NCI-H82 (cell line): ENCODE measurements at places on chromosomes 5 and 9.
A peak's percentile ranks its signal among the peaks of the same experiment; 100 is the strongest.

DNA sequence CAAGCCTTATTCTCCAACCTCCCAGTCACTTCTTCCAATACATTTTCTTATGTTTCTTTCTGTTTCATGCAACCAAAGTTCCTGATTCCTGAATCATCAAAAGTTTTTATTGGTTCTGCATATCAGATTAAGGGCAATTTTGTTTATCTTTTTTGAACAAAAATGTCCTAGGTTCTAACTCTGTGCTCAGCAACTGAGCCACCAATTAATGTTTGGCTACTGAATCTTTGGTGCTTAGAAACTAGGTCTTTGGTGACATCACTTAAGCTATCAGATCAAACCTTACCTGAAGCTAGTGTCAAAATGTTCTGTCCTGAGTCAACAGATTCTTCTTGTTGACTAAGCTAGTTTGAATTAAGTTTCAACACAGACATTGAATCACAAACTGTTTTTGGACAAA lies 56.1 kb downstream of the FGF18 start:
- DNase-seq: no peak

GRCh38 chr9:129983891-129984290 lies 59.1 kb downstream of the FNBP1 start:
- DNase-seq: no peak

- no peak for DNase-seq
Observed at GRCh38 chr9:21502586-21502985, 20.5 kb upstream of the IFNE start.

GRCh38 chr9:93950619-93951601 lies 4.2 kb downstream of the BARX1 start:
- DNase-seq: peak; percentile 22

DNA sequence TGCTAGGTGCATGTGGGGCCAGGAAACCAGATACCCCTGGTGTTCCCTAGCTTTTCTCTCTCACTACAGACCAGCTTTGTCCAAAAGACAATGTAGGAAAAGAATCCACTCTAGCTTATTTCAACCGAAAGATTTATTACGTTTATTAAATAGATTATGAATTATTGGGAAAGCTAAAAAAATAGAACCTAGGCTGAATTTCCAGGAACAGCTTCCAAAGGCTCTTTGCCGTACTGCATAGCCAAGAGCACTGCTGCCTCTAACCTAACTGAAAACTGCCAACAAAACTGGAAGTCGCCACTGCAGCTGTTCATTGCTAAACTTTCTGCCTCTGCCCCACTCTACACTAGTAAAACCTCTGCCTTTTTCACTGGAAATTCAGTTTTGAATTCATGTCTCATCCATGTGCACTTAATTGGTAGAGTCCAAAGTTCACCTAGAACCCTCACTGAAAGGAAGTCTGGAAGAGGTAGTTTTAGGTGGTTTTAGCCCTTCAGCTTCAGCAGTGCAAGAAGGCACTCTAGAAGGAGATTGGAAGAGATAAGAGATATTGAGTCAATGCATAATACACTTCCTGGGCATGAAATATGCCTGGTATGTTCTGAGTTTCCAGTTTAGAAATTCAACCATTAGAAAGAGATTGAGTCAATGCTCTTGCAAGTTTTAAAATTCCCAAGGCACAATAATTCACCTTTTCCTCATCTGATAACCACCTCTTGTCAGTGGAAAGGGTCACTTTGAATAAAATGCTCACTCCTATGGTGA lies 927.9 kb downstream of the MAT2B start:
- DNase-seq: no peak

DNA sequence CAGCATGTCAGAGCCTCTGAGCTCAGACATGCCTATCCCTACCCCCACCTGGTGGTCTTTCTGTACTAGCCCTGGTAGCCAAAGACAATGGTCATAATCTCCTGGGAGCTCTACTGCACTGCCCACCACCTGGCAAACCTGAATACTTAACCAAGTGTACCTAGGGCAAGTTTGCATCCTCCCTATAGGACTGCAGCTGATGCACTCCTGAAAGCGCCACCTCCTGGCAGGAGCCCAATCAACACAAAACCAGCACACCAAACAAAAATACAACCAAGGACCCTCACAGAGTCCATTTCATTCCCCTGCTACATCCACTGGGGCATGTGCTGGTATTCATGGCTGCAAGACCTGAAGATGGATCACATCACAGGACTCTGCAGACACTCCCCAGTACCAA lies 14.8 kb upstream of the FAM174A start:
- DNase-seq: no peak

- no peak for DNase-seq
Observed at GRCh38 chr9:117873664-117874063, 169.5 kb downstream of the TLR4 start.

DNA sequence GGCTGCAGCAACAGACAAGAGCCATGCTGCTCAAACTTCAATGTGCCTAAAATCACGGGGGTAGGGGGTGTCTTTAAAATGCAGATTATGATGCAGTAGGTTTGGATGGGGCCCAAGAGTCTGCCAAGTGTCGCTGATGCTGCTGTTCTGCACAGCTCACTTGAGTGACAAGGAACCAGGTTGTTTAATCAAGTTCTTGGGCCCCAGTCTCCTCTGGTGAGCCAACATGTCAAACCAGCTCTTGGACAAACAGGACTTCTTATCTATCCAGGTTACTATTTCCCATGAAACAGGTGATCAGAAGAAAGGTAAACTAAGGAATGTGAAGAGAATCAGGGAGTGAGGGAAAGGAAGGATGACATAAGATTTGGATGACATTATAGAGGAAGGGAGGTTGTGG lies 78.0 kb downstream of the APBA1 start:
- DNase-seq: no peak

GRCh38 chr5:123207852-123208251 lies 118.8 kb downstream of the PRDM6 start:
- no peak for DNase-seq

DNA sequence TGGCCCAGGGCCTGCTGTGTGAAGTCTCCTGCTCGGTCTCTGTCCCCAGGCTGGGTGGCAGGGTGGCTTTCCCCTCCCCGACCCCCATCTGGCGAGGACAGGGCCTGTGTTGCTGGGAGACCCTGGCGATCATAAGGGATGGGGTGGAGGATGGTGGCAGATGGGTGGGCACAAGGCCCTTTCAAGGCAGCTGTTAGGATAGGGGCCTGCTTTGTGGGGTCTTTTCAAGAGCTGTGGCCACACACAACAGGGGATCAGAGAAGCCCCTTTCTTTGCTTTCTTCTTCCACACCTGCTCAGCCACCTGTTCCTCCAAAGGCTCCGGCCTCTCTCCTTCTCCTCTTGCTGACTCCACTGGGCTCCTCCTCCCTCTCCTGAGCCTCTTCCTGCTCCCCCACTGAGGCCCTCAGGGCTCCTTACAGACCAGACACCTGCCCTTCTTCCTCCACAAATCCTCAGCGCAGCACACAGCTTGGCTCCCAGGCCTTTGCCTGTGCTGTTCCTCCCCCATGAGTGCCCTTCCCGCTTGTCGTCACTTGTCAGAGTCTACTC lies 15.0 kb upstream of the NEURL1B start:
- peak; percentile 11 for DNase-seq

- DNase-seq: no peak
Observed at GRCh38 chr5:149710575-149710974, 19.5 kb upstream of the PPARGC1B start.

- DNase-seq: peak; percentile 9
Observed at GRCh38 chr5:84113246-84114105, 271.2 kb downstream of the EDIL3 start.

GRCh38 chr9:82284758-82285157 lies 296.2 kb downstream of the SPATA31D1 start:
- no peak for DNase-seq

GRCh38 chr9:80878556-80878955 lies 810.8 kb downstream of the TLE1 start:
- DNase-seq: no peak

GRCh38 chr5:33905381-33905780 lies 13.6 kb upstream of the ADAMTS12 start:
- DNase-seq: no peak

DNA sequence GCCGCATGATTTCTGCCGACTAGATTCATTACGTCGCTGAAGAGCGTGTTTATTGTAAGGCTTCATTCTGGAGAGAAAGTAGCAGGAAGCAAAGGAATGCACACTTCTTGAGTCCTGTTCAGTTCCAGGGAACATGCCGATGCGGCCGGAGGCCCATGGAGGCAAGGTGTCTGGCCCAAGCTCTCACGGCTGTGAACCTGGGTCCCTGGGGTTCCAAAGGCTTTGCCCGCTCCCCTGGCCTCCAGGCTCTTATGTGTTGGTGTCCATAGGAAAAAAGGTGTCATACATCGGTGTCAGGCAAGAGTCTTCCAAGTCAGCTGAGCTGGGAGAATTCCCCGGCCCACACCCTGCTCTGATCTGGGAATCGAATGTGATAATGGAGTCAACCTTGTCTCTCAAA lies 64.7 kb downstream of the WWC1 start:
- DNase-seq: no peak

DNA sequence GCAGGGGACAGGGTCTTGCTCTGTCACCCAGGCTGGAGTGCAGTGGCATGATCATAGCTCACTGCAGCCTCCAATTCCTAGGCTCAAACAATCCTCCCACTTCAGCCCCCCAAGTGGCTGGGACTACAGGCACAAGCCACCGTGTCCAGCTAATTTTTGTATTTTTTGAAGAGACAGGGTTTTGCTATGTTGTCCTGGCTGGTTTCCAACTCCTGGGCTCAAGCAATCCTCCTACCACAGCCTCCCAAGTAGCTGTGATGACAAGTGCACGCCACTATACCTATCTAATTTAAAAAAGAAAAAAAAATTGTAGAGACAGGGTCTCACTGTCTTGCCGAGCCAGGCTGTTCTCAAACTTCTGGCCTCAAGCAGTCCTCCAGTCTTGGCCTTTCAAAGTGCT lies 31.6 kb upstream of the LECT2 start:
- no peak for DNase-seq

DNA sequence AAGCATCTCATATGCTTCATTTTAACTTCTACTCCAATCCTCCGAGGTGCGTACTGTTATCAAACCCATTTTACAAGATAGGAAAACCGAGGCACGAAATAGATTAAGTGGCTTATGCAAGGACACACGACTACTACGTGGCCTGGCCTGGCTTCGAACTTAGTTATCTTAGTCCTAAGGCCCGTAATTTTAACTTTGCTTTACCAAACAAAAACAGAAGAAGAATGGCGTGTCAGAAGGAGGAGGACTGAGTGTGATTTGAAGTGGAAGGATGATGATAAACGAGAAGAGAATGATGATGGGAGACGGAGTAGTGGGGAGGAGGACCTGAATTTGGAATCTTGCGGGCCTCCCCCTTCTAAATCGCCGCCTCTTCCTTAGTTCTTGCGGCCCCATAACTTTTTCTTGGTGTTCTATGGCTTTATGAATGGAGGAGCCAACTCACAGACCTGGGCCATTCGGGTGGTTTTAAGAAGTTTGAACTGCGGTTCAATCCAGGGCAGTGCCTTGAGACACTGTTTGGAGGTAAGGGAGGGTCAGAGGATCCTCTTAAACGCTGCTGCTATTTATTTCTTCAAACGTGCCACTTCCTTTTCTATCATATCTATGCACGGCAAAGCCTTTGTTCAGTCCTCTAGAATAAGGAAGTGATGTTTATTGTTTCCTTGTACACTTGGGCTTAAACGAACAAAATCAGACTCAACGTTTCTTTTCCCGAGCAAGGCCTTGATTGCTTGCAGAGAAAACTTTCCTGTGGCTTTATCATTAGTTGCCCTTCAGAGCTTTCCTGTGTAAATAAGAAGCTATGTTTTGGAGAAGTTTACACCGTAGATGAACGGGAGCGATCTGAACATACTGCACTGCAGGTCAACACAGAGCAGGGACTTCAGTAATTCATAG lies 795 bp downstream of the CNOT8 start:
- no peak for DNase-seq

DNA sequence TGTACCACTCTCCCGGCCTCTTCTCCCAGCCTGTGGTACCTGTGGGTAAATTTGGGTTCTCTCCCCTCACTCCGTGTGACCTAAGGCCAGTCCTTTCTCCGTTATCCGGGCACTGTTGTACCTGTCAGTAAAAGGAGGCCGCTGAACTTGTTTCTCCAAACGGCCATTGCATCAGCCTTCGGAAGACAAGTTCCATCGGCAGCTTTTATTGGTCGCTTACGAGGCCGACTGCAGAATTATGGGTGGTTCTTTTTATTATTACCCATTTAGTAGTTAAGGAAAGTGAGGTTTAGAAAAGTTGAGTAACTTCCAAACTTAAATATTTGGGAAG lies 558 bp downstream of the GRPEL2 start:
- peak; percentile 42 for DNase-seq

- peak; percentile 88 for DNase-seq
Observed at GRCh38 chr9:385818-386398, 171.2 kb downstream of the DOCK8 start.

DNA sequence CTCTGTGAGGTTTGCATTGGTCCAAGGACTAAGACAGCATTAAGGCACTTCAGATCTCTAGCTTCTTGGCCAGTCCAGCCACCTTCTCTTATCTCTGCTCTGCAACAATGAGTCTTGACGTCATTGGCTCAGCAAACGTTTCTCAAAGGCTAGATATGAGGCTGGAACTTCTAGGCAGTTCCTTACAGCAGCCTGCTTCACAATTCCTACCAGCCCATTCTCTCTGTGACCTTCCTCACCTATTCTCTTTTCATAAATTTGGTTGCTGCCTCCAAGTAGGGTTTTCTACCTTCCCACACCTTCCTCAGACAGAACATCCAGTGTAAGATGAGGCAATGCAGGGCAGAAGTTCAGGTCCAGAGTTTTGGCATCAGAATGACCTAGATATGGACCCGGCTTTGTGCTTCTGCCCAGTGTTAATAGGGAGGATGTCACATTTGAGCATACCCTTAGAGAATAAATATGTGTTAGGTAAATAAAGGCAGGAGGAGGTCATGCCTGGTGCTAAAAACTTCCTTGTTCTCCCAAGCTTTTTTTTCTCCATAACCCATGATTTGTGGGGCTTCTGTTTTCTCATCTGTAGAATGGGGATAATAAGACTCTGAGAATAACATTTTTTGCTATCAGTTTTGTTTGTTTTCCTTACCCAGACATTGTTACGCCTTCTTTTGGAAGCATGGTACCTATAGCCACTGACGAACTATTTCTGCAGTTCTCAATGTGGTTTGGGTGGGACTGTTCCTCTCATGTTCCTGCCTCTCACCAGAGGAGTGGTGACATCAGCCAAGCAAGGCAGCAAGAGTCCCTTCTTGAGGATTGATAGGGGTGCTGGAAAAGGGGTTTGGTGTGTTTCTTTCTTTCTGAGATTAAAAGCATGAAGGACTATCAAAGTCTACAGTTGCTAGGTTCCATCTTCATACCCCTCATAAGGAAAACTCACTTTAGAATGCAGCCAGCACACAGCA lies 220.6 kb upstream of the TRIM32 start:
- DNase-seq: no peak

DNA sequence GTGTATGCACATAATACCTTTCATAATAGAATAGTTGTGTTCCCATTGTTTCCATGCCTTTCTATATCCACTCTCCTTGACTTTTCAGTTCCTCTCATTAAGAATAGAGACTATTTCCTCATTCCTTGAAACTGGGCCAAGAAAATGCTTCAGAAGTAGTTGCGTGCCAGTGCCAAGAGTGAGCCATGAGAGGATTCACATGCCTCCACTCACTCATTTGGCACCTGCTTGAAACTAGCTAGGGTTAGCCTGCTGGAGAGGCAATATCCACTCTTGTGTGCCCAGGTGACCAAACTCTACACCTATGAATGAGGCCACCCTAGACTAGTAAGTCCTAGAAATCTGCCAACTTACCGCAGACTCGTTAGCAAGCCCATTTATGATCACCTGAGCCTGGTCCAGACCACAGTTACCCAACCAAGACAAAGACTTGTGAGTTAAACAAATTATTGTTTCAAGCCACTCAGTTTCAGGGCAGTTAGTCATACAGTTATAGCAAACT lies 276.3 kb downstream of the EPB41L4A start:
- DNase-seq: no peak
